Pons (tissue), 1 donor: ENCODE measurements at places on chromosomes 13 and 19.

DNA sequence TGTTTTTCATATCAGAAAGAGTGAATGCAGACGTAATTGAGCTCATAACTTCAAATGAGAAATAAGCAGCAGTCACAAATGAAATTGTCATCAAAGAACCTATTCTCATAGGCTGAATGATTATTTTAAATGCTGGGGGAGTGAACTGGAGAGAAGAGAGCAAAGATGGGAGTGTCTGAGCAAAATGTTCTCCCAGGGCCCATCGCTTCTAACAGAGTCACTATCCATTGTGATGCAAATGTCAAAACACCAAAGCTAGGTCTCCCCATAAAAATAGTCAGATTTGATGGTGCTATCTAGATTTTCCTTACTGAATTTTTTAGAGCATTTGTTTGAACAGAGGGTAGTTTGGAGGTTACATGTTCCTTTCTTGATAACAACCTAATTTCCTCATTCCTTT, 278.7 kb downstream of the PCDH9 start:
- DNase-seq = no peak

DNA sequence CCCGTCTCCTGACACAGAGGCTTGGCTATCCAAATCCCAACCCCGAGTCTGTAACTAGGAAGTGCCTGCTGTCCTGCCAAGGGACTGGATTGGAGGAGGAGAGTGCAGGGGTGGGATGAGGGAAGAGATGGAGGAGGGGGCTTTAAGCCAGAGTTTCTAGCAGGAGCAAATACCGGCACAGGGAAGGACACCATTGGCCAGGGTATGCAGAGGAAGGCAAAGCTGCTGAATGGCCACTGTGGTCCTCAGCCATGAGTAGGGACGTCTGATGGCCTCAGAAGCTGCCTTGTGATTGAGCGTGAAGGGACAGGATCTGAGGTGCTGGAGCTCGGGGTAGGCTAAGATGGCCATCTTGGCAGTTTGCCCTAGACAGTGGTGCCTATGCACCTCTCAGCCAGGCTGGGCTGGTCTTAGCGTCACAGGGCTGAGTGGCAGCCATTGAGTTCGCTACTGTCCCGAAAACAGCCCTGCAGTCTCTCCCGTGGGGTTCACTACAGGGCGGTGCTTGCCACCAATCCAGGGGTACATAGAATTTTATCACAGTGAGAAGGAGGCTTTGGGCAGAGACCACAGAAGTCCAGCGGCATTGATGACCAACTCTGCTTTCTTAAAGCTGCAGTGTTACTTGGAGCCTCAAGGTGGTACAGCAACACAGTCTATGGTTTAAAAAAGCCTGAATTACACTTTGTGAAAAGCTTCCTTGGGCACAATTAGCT, 61.8 kb downstream of the AKAP11 start:
- DNase-seq = peak; percentile 25

DNA sequence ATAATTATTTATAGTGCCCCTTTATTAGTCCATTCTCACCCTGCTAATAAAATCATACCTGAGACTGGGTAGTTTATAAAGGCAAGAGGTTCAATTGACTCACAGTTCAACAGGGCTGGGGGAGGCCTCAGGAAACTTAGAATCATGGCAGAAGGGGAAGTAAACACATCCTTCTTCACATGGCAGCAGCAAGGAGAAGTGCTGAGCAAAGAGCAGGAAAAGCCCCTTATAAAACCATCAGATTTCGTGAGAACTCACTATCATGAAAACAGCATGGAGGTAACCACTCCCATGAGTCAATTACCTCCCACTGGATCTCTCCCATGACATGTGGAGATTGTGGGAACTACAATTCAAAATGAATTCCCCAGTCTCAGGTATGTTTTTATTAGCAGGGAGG, 89.9 kb upstream of the STARD13 start:
- DNase-seq = no peak

- no peak for DNase-seq
Observed at GRCh38 chr13:109652531-109652930, 133.9 kb downstream of the IRS2 start.

GRCh38 chr13:39501702-39502324, 101.2 kb downstream of the LHFPL6 start:
- peak; percentile 36 for DNase-seq

- no peak for DNase-seq
Observed at GRCh38 chr13:81106348-81106747, 765.4 kb upstream of the SPRY2 start.

DNA sequence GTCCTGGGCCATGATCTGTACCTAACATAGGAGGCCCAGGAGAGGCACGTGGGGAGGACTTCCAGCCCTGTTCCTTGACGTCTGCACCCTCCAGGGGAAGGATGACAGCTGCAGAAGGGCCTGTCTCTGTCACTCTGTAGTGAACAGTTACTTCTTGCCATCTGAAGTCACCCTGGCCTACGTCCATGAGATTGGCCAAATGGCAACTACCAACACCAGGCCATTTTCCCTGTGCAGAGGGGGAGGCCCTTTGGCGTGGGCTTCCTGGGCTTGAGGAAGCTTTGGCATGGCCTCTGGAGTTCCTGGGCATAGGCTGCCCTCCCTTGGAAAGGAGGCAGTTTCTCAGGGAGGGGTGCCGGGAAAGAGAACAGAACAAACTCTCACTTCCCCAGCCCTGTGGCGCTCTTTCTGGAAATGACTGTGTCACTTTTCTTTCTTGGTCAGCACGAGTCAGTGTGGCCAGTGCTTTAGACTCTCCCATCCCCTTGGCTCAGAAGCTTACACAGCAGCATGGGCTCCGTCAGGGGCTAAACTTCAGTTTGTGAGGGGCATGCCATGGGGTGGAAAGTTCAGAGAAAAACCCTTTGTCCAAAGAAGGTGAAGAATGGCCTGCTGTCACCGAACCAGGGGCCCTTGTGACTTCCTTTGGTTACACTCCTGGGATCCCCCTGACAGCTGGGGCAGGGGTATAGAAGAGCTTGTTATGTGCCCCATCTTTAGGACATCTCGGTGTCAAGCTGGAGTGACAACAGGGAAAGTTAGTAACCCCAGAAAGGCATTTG, 5.3 kb downstream of the CARM1 start:
- no peak for DNase-seq

DNA sequence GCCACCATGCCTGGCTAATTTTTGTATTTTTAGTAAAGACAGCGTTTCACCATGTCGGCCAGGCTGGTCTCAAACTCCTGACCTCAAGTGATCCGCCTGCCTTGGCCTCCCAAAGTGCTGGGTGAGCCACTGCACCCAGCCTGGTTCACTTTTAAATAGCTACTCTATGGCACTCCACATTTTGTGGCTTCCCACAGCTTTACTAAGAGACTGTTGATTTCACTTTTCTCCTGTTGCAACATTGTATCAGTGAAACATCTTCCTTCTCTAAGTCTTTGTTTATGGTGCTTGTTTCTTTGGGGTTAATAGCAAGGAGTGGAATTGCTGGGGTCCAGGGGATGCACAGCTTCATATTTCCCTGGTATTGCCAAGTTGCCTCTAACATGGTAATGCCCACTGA, 12.3 kb downstream of the TMEM38A start:
- DNase-seq = no peak

GRCh38 chr13:112066624-112067004, 335 bp upstream of the SOX1 start:
- DNase-seq = peak; percentile 63

DNA sequence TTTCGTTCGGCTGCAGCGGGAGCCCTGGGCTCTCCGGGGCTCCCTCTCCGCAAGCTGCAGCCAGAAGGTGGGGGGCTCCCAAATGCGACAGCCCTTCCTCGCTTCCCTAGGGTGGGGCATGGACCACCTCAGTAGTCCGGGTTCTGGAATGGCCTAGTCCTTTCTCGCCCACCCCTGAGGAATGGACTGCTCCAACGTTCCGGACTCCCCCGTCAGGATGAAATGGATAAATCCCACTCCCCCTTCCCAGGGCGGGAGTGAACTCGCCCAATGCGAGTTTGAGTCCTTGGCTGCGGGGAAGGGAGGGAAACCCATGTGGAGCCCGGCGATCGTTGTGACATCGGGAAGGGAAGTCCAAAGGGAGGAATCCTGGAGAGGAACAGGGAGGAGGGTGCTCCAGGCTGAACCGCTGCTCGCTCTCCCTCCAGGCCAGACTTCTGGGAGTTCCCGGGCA, 5.5 kb downstream of the HRC start:
- peak; percentile 77 for DNase-seq

DNA sequence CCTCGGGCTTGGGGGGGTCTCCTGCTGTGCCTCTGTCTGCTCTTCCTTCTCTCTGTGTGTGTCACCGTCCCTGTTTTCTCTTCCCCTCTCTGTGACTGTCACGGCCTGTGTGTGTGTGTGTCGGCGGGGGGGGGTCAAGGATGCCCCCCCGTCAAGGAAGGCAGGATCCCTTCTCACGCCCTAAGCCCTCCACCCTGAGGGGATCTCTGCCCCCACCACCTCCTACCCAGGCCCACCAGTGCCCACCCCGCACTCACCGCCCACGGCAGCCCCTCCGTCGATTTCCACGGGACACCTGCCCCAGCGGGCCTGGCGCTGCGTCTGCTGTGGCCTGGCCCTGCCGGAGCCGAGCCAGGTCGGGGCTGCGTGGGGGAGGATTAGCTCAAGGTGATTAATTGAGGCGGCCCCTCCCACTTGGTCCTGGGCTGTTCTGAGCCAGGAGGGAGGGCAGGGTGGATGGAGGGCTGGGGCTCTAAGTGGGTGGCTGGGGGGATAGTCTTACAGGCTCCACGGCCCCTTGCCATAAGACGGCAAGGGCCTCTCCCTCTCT, at the start of gene RAX2:
RAX2 (minus strand) TSS at position 323 of the 550 bp plus-strand sequence. CDS start 486 bp downstream, outside the sequence.
- no peak for DNase-seq

DNA sequence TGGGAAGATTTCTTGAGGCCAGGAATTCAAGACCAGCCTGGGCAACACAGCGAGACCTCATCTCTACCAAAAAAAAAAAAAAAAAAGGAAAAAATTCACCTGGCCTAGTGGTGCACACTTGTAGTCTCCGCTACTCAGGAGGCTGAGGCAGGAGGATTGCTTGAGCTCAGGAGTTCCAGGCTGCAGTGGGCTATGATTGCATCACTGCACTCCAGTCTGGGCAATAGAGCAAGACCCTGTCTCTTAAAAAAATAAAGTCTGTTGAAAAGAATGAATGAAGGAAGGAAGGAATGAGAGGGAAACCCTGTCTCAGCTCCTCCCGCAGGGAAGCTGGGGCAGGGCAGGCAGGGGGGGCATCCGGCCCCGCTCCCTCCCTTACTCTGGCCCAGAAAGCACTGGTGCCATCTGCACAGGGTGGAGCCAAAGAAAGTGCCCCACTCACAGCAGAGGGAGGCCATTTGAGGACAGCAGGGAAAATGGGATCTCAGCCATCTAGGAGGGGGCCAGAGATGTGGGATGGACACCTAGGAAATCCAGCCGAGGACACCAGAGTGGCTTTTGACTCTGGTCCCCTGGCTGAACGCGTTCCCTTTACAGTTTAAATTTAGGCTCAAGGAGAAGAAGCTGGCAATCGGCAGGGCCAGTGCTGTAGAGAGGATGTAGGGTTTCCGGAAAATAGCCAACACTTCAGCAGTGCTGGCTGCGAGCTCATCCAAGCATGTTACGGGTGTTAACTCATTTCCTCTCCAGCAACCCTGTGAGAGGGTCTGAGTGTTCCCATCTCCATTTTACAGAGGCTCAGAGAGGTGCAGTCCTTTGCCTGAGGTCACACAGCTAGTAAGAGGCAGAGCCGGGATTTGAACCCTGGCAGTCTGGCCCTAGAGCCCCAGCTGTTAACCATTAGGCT, 3.6 kb upstream of the HPN start:
- DNase-seq = peak; percentile 69

GRCh38 chr19:18464646-18465045, 26.7 kb upstream of the ISYNA1 start:
- peak; percentile 98 for DNase-seq

DNA sequence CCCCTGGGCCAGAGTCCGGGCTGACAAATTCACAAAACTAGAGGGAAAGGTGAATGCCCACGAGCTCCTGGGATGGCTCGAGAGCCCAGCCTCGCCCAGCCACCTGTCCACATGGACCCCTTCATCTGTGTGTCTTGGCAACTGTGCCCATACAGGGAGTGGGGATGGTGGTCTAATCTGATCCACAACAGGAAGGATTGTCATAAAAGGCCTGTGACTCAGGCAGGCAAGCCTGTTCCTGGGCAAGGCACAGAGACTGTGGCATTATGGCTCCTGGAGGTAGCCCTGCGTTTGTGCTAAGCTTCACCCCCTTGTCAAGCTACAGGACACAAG, 20.0 kb downstream of the CAPS start:
- DNase-seq = no peak

GRCh38 chr13:49985129-49985528, 11.7 kb upstream of the TRIM13 start:
- DNase-seq = no peak

DNA sequence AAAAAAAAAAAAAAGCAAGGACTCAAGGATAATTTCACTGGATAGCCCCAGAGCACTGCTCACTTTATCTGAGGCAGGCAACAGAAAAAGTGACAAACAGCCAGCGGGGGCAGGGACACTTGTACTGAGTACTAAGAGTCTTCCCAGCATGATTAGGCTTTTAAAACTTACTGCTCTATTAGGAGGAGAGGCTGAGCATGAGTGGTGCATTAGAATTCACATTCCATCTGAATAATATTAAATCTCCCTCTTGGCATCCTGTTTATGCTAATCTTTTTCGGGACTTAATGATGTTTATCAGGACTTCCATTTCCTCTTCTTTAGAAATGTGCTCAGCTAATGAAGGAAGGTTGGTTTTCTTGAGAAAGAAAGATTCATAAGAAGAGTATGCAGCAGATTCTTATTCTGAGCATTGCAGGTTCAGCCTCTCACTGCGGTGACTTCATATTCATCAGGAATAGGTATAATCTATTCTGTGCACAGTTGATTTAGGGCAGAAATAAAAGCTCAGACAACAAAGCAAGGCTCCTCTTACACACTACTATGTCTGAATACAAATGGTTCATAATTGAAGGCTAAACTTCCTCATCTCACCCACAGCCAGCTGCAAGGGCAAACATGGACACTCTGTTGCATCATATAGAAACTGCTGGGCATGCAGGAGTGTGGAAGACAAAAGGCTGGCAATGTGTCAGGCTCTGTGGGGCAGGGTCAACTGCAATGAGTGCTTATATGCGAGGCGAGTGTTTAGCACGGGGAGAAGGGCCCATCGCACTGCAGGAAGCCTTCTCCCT, 107.0 kb downstream of the KL start:
- DNase-seq = peak; percentile 80

DNA sequence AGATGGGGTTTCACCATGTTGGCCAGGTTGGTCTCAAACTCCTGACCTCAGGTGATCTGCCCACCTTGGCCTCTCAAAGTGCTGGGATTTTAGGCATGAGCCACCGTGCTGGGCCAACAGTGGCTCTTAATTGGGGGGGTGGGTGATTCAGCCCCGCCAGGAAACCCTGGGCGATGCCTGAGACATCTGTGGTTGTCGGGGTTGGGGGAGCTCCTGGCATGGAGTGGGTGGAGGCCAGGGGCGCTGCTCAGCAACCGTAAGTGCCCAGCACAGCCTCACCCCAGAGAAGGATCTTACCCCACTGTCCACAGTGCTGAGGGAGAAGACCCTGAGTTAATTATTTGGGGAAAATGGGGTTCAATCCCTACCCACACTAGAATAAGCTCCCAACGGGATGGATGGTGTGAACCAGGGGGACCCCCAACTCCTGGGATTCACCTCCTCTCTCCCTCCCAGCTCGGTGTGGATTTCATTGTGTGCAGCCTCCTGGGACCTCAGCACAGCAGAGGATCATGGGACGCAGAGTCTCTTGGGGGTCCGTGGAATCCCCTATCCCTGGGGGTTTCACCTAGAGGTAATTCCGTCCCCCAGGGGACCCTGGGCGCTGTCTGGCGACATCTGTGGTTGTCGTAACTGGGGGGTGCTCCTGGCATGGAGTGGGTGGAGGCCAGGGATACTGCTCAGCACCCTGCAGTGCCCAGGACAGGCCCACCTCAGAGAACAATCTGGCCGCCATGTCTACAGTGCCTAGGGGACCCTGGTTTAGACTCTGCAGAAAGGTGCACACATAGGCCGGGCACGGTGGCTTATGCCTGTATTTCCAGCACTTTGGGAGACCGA, 68.9 kb downstream of the GADD45B start:
- DNase-seq = no peak
